Nephron progenitor cell (in vitro differentiated cells): ENCODE measurements at places on chromosomes 6 and 20.
A peak's percentile ranks its signal among the peaks of the same experiment; 100 is the strongest.

- DNase-seq = peak; percentile 56
Measured at GRCh38 chr6:33008944-33009861, at the start of gene HLA-DOA. Gene HLA-DOA, minus strand, starts transcription at chr6:33009591.

GRCh38 chr6:140744659-140745320 lies 1370.3 kb upstream of the CITED2 start:
- no peak for DNase-seq

- no peak for DNase-seq
Measured at GRCh38 chr6:12243169-12243568, 47.0 kb upstream of the EDN1 start.

DNA sequence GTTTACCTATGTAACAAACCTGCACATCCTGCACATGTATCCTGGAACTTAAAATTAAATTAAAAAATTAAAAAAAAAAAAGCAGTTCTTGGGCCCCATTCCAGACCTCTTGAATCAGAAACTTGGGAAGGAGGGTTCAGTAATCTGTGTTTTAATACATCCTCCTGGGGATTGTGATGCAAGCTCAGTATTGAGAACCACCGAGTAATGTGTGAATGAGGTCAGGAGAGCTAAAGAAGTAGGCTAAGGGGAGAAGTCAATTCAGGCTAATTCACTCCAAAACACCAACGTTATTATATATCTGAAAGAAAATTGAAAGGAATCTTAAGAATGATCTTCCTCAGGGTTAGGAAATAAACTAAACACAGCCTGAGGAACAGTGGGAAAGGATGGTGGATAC lies 120.4 kb downstream of the RNF144B start:
- no peak for DNase-seq

GRCh38 chr6:146903451-146903850 lies 300.8 kb upstream of the STXBP5 start:
- DNase-seq = no peak

- DNase-seq = no peak
Measured at GRCh38 chr6:9100869-9101580, 665.7 kb upstream of the SLC35B3 start.

- no peak for DNase-seq
Measured at GRCh38 chr20:7291946-7292345, 524.5 kb downstream of the BMP2 start.

- no peak for DNase-seq
Measured at GRCh38 chr6:57822896-57823358, 505.5 kb downstream of the PRIM2 start.

GRCh38 chr6:20630617-20631548 lies 96.6 kb downstream of the CDKAL1 start:
- DNase-seq = no peak

- no peak for DNase-seq
Measured at GRCh38 chr6:113338644-113339043, 518.5 kb upstream of the MARCKS start.

DNA sequence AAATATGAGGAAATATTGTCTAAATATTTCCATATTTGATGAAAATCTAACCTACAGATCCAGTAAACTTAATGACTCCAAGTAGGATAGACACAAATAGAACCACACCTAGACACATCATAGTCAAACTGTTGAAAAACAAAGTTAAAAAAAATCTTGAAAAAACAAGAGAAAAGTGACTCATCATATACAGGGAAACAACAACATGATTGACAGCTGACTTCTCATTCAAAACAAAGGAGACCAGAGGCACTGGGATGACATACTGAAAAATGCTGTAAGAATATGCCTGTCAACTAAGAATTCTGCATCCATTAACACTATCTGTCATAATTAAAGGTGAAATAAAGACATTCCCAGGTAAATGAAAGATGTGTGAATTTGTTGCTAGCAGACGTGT lies 38.8 kb downstream of the BMP2 start:
- DNase-seq = no peak

- peak; percentile 70 for DNase-seq
Measured at GRCh38 chr6:121932076-121932991, 467.1 kb upstream of the HSF2 start.
